CD4-positive, alpha-beta T cell (primary cell): ENCODE measurements at places on chromosomes 2 and 18.
A peak's percentile ranks its signal among the peaks of the same experiment; 100 is the strongest.

DNA sequence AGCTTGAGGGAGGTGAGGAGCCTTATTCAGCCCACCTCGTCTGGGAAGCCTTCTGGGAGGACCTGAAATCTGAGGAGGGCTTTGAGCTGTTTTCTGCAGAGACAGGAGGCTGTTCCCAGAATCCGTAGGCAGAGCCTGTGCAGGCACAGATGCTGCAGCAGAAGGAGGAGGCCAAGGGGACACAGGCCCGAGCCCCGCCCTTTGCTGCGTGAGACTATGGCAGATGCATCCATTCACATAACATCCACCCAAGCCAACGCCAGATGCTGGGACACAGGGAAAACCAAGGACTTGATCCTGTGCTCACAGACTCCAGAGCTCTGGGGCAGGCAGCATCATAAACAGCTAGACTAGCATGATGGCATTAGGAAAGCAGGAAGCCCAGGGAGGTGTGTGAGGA, 98.2 kb downstream of the KCNF1 start:
- DNase-seq = no peak

DNA sequence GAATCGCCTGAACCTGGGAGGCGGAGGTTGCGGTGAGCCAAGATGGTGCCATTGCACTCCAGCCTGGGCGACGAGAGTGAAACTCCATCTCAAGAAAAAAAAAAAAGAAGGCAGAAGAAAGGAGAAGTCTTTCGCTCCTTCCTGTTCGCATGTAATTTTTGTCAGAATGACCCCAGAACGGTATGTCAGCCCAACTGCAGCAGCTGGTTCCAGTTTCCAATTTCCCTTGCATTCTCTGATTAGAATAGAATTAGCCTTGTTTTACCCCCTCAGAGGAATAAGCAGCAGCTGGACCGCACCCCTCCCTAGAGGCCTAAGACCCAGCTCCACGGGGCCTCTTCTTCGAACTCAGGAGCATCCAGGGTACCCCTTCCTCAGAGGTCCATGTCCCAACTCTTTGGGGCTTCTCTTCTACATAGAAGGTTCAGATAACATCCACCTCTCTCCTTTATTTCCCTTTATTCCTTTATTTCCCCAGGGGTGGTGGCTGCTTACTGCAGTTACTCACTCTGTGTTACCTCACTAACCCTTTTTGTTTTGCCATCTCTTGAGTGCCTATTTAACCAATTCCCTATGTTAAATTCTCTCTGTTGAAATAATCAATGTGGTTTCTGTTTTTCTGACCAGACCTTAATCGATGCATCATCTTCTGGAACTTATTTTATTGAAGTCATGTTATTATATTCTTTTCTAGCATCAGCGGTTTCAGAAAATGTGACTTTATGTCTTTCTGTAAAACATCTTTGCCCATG, 7.2 kb upstream of the PUM2 start:
- no peak for DNase-seq

- DNase-seq = peak; percentile 59
Measured at GRCh38 chr2:10297959-10298531, 4.7 kb upstream of the HPCAL1 start.

DNA sequence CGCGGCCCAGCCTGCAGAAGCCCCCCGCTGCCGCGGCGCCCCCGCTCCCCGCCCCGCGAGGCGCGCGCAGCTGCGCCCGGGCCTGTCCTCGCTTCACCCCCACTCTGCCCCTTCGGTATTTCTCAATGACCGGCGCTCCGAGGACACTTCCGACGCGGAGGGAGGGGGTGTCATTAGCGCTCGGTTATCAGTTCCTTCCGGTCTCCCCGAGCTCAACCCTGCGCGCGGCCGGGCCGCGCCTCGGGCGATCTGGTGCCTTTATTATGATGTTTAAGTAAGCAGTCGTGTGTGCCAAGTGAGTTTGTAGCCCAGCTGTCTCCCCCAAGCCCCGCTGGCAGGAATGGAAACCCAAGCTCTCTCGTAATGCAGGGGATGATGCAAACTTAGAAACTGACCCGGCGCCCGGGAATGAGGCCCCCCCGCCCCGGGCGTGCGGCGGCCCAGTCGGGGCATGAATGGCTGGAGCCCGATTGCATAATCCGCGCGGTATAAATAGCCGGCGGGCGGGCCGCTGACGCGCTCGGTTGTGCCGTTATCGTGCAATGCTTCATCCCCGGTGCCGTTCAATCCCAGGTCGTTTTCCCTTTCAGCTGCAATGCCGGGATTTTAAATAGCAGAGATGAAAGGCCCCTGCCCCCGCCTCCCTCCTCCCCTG, 3.9 kb upstream of the SPRED2 start:
- peak; percentile 57 for DNase-seq

DNA sequence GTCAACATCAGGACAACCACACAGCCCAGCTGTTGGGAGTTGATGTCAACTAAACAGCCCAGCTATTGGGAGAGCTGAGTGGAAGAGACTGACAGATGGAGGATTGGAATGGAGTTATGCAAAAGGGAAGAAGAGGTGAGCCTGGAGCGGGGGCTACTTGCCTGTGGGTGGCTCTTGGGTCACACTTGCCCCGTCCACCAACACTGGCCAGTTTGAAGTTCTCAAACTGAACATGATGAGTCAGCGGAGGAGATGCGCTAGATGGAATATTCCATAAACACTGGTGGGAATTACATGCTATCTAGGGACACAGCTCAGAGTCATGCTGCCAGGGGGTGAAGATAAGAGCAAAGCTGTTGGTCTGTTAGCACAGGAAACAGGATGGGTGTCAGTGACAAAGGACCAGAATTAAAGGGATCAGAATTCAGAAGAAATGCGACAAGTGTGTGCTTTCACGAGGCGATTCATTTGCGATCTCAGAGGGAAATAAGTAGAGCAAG, 33.2 kb upstream of the AGAP1 start:
- no peak for DNase-seq

DNA sequence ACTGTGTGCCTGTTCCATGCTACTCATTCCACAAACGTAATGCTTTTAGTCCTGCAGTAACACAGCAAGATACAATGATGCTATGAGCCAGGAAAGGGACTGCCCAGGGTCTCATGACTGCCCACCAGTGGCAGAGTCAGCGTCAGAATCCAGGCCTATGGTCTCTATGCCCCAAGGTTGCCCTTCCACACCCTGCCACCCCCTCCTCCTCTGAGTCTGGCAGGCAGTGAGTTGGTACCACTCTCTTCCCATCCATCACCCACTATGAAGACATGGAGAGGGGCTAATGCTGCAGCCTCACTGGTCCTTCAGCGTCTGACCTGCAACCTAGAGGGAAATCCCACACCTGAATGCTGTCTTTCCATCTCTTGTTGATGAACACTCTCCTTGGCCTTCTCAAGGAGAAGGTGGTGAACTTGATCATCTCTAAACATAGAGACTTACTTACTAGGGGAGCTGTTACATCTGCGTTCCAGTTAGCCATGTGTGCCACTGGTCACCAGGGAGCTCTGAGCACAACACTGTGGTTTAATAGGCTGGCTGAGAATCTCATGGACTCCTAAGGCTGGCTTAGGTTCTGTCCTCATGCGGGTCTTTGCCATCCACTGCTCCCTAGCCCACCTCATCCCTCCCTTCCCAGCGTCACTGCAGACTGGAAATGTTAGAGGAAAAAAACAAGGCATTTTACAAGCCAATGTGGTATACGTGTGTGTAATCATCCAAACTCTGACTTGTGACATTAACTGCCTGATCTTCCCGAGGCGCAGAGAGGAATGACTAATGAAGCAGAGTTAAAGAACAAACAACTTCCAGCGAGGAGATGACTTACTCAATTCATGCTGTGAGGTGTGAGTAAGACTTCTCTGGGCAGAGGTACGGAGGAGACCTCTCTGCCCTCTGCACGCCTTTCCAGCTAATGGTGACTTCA, 28.8 kb downstream of the STEAP3 start:
- DNase-seq = no peak

GRCh38 chr2:199228887-199229819, 228.6 kb downstream of the SATB2 start:
- DNase-seq = no peak

DNA sequence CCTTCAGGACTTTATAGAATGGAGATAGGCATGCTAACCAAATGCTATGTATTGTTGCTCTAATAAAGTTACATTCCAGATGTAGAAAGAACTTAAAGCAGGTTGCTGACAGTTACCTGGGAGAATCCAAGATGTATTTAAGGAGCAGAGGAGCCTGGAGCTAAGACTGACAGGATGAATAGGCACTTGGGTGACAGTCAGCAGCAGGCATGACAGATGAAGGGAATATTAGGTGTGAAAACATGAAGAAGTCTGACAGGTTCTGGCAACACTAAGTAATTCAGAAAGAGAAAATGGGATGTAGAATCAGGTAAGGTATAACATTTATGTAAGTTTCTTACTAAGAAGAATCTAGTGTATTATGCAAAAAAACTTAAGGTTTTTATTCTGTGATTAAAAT, 232.0 kb downstream of the DSC3 start:
- no peak for DNase-seq

- DNase-seq = no peak
Measured at GRCh38 chr18:47526147-47526546, 274.7 kb upstream of the SKOR2 start.

DNA sequence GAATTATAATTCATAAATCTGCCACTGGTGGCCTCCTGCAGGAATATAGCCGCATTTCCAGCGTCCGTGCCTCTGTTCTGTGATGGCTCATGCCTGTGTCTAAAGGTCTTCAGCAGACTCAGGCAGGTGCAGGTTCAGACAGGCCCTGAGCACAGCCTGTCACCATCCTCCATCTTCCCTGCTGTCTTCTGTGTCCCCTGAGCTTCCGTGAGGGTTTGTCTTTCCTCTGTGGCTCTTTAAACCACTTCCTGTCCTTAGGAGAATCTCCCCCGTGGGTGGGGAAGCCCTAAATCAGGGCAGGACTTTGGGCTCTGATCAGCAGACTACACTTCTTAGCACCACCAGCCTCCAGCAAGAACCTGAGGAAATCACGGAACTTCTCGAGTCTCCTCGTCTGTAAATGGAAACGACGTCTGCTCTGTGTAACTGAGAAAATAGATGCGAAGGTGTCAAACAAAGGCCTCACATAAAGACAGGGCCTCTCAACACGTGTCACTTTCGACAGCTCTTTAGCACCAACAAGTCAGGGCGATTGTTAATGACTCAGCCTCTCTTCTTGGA, 24.1 kb upstream of the NFATC1 start:
- DNase-seq = no peak

- no peak for DNase-seq
Measured at GRCh38 chr2:149451417-149452165, 121.2 kb downstream of the LYPD6 start.

GRCh38 chr2:46118656-46119371, 178.4 kb upstream of the EPAS1 start:
- DNase-seq = no peak

DNA sequence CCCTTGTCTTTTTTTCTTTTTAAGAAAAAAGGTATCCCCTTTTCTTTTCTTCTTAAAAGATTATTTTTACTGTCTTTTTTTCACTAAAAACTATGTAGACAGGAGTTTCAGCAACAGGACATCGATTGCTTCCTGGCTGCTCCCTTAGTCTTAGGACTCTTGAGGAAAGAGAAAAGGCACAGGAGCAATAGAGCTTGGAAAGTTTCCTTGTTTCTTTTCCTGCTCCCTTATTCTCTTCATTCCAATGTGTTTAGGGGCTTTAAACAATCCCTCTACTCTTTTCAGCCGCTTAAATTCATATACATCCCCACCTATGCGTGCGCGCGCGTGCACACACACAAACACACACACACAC, 225.9 kb upstream of the FBXO11 start:
- no peak for DNase-seq

GRCh38 chr2:140457483-140457882, 1673.3 kb downstream of the LRP1B start:
- no peak for DNase-seq

- no peak for DNase-seq
Measured at GRCh38 chr2:104858006-104858978, 4.4 kb downstream of the POU3F3 start.

DNA sequence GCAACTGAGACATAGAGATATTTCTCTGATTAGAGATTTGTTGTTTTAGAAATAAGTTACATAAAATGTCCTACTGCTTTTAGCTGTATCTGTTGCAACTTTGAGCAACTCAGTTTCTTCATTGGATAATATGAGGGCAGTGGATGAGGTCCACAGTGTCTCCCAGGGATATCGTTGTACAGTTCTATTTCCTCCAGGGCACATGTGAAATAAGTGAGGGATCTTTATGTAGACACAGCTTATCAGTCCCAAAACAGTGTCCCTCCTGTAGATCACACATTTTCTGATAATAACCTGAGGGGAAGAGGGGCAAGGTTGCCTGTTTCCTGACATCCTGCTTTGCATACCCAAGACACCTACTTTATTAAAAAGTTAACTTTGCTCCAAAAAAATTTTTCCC, 1231.2 kb upstream of the ZEB2 start:
- no peak for DNase-seq

GRCh38 chr18:74496508-74497323, 553 bp downstream of the CNDP2 start:
- DNase-seq = peak; percentile 31

GRCh38 chr2:903223-903900, 47.3 kb upstream of the SNTG2 start:
- DNase-seq = no peak

- DNase-seq = peak; percentile 19
Measured at GRCh38 chr18:68714366-68714711, 569 bp downstream of the TMX3 start.

GRCh38 chr2:62187246-62187645, 8.7 kb upstream of the B3GNT2 start:
- no peak for DNase-seq

DNA sequence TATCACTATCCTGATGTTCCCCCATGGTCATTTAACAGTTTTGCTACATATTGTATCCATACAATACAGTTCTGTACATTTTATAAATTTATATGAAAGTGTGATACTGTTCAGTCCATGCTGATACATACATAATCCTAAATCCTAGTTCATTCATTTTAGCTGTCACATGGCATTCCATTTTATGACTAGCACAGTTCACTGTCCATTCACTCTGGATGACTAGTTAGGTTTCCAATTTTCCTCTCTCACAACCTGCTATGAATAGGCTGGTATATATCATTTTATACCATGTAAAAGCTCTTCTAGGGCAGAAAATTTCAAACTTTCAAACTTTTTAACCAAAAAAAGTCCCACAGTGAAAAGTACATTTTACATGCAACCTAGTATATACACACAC, 15.2 kb downstream of the SMAD2 start:
- DNase-seq = no peak

DNA sequence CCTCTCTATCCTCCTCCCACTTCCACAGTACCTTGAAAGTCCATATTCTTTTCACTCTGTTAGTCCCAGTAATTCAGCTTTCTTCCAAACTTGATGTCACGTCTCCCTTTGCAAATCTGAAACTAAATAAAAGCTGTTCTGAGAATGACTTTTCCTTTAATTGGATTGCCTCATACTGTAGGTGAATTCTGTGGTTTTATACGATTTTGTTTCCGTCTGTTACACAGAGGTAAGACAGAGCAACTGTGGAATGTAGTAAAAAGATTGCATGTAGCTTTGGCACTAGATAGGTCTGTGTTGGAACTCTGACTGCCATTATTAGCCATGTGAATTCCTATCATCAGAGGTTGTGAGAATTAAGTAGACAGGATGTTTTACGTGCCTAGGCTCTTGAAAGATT, 25.9 kb downstream of the MALT1 start:
- DNase-seq = no peak
